D341Med (cell line): ENCODE measurements at places on chromosomes 7 and 10.

DNA sequence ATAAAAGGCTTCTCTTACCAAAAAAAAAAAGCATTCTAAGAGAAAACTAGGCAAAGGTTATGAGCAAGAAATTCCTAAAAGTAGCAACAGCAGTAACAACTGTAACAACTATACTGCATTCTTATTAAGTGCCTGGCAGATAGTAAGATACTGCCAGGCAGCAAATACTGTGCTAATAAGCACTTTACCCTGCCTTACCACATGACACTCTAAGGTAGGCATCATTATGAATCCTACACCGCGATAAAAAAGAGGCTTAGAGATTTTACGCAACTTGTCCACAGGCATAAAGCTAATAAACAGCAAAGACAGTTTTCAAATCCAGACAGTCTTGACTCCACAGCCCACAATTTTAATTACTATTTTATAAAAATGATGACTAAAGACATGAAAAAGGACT, 83.2 kb downstream of the USP6NL start:
- no peak for DNase-seq

DNA sequence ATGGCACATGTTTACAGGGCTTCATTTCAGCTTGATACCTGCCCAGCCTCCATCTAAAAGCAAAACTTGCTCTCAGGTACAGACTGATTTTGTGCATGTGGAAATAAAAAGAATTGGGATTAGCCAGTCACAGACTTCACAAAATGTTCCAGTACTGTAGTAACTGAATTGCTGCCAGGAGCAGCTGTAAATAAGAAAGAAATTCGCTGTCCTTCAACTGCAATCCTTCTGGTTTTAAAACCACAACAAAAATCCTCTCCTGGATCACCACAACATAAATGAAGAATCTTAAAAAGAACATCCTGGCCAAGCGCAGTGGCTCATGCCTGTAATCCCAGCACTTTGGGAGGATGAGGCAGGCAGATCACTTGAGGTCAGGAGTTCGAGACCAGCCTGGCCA, 3.9 kb upstream of the MIOS start:
- no peak for DNase-seq

DNA sequence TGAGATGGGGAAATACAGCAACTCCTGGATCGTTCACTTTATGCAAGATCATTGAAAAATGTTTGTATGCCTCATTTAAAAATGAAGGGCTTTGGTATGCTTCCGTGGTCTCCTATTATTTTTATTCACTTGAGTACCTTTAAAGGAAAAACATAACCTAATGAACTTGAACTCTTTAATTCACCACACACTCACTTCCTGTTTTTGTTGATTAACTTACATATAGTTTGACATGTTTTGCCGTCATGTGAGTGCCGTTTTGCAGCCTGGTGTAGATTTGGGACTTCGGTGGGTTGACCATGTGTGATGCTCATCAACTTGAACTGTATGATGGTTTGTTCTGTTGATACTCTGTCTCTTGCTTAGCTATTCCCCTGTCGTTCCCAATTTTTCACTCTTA, 28.9 kb downstream of the CASP7 start:
- DNase-seq, result no peak

DNA sequence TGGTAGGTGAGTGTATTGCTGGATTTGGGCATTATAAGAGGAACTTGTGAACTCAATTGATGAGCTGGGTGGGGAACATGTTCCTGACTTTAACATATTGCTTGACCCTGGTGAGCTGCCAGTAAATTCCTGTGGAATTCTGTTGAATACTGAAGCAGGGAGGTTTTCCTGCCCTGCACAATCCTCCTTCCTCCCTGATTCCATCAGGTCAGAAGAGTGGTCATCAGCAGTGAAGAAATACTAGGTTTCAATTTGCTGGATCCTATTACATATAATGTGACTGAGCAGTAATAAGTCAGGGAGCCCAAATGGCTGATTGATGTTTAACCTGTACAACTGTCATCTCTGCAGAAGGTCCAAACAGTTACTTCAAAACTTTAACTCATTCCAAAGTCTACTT, 581.2 kb downstream of the SUGCT start:
- no peak for DNase-seq

GRCh38 chr10:23391821-23392220, 47.1 kb upstream of the OTUD1 start:
- DNase-seq, result no peak

GRCh38 chr7:135193615-135194081, 17.7 kb downstream of the WDR91 start:
- DNase-seq, result no peak

DNA sequence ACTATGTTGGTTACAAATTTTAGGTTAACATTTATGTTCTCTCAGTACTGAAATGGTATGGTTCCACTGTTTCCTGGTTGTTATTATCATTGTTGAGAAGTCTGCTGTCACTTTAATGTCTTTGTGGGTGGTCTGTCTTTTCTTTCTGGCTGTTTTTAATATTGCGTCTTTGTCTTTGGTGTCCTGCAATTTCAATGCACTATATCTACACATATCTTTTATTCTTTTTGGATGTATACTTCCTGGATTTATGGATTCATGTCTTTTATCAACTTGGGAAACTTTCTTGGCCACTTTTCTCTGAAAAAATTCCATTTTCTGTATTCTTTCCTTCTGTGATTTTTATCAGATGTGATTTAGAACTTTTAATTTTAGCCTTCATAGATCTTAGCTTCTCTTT, 250.2 kb downstream of the BUB3 start:
- no peak for DNase-seq

DNA sequence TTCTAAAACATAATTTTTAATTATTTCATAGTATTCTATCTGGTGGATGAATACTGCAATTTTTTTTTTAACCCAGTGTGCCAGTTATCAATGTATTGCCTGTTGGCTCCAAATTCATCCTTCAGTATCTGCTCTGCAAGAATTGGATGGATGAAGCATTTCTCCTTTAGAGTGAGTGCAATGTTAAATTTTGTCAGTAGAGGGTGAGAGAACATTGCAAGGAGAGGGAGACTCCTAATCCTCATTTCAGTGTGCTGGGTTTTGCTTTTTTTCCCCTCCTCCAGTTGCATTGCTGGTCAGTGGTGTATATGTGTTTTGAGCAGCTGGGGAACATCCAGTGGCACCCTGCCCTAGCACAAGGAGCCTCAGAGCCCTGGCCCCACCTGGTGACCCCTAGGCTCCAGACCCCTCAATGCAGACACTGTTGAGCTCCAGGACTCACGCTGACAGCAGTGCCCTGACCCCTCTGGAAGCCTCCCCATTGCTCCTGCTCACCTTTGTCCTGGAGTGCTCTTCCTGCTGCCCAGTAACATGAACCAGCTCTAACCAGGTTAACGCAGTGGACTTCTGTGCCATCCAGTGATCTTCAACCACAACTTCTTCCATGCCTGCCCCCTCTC, 199.4 kb downstream of the USP6NL start:
- no peak for DNase-seq

DNA sequence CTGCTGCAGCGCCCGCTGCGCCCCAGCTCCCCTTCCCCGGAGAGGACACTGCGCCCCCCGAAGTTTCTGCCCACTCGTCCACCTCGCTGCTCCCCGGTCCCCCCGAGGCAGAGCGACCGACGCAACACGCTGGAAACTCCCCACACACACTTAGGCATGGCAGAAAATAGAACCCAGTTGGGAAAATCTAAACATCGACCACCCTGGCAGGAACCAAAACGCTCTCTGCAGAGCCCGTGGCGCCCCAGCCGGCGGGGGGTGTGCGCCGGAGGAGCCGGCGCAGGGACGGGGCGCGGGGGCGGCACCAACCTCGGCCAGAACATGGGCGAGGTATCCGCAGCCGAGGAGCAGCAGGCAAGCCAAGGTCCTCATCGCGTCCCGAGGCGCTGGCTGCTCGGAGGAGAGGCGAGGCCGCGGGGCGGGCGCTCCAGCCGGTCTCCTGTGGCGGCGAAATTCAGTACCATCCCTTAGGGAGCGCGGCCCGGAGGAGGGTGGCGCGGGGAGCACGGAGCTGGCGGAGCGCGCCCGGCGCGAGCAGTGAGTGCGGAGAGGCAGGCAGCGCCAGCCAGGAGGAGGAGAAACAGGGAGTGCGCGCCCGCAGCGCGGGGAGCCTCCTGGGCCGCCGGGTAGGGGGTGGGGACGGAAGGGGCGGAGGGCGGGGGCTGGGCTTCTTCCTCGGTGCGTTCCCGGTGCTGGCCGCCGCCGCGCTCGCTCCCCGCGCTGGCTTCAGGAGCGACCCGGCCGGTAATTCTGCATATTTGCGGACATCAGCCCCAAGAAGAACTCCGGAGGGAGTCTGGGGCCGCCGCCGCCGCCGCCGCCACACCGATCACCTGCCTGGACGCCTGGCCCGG, 789 bp downstream of the PDGFA start:
- peak; percentile 87 for DNase-seq

DNA sequence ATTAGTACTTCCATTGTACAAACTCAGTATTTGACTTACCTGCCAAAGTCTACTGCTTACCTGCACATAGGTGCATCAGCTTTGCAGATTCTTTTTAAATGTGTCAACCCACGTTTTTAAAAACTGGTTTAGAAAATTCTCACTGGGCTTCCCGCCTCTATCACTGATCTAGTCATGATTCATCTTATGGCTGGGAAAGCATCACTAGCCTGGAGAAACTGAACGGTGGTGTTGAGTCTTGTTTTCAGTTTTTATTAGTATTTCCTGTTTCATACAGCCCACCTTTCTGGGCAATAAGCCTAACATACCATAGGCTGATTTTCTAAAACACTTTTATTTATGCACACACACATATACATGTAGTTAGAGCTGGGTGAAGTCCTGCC, 19.7 kb downstream of the DOCK1 start:
- DNase-seq, result no peak

DNA sequence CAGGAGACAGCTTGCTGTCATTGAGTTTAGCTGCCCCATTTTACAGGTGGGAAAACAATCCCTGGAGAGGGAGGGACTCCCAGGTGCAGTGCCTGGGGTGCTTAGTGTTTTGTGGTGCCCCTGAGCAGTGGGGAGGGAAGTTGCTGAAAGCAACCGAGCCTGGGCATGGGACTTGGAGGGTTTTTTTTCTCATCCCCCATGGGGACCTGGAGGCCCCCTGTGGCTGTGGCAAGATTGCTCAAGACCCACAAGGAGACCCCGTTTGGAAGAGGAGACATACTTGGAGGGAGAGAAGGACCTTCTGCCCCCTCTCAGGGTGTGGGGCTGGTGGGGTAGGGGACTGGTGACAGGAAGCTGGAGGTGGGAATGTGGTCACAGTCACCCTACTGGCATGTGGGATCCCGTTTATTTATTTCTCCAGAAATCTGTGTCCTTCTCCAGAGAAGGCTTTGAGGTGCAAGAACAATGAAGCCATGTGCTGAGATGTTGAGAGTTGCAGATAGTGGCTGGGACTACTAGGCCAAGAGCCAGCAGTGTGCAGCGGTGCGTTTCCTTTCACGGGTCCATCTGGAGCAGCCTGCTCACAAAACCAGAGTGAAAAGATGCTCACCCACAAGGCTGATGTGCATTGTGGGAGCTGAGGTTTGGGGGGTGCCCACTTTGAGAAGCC, 21.5 kb downstream of the ZMIZ1 start:
- no peak for DNase-seq
